ENCODE measurements at places on chromosomes 5 and 9. TPM values are rescaled to one million over a fixed set of nuclear protein-coding genes. Genes with fewer than 3 reads are reported as not detected.
A peak's percentile ranks its signal among the peaks of the same experiment; 100 is the strongest.

RARS1 gene
- total RNA-seq, result 78.1 TPM

ELOVL7 gene
- 0.69 TPM for total RNA-seq

LCN9 gene
- not detected for total RNA-seq

ACSL6 gene
- total RNA-seq, result 0.35 TPM

BHMT2 gene
- not detected for total RNA-seq

GADD45G gene
- total RNA-seq, result 2.1 TPM

ST6GALNAC6 gene
- total RNA-seq, result 8.5 TPM

FYB1 gene
- 1.1 TPM for total RNA-seq

NIPAL4 gene
- total RNA-seq, result 1.0 TPM

CCL21 gene
- not detected for total RNA-seq

CEMIP2 gene
- total RNA-seq, result 16.0 TPM

GRXCR2 gene
- not detected for total RNA-seq

GRCh38 chr5:122155546-122155945 lies 26.2 kb downstream of the ZNF474 start:
- H3K4me3 ChIP-seq, result no peak overlapping the region
- H3K36me3 ChIP-seq, result no peaks in the 10 kb centered on the region
- H3K27ac ChIP-seq, result no peak overlapping the region
- no peaks in the 10 kb centered on the region for H3K27me3 ChIP-seq

DNA sequence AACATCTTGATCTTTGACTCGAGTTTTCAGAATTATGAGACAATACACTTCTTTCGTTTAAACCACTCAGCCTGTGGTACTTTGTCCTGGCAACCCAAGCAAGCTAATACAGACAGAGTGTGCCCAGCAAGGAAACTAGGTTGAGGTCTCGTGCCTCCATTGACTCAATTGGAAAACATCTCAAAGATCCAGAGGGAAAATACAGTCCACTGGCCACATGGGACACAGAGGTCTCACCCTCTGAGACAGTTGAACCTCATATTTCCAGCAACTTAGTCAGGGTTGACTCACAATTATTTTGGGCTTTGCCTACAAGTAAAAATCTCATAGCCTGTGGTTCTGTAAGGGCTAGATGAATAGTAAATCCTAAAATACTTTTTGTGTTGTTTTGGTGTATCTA lies 631.5 kb downstream of the MTRR start:
- no peaks in the 10 kb centered on the region for H3K4me1 ChIP-seq
- peak; percentile 33 for DNase-seq
- no peaks in the 10 kb centered on the region for H3K27me3 ChIP-seq
- H3K27ac ChIP-seq, result no peak overlapping the region
- H3K36me3 ChIP-seq, result 0 out of 2 replicates have a peak, but pooled peaks cover 3% of the 10 kb centered on the region

DNA sequence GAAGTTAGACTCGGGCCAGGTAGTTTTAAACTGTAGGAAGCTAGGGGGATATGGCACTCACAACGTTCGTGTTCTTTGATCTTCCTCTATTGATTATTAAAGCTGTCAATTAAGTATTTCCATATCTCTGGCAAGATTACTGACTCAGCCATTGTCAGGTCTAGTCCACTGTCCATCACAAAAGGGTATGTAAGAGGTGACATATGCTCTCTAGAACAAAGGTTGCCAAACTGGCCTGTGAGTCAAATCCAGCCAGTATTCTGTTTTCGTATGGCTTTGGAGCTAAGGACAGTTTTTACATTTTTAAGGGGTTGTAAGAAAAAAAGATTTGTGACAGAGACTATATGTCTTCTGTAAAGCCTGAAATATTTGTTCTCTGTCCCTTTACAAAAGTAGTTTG lies 44.2 kb downstream of the FAXDC2 start:
- H3K27ac ChIP-seq, result no peak overlapping the region
- no peaks in the 10 kb centered on the region for H3K4me1 ChIP-seq
- peaks cover 53% of the 10 kb centered on the region for H3K36me3 ChIP-seq
- H3K4me3 ChIP-seq, result no peak overlapping the region
- H3K27me3 ChIP-seq, result no peaks in the 10 kb centered on the region
- no peak for DNase-seq

- no peak overlapping the region for H3K27ac ChIP-seq
- no peak overlapping the region for H3K4me3 ChIP-seq
- H3K36me3 ChIP-seq, result no peaks in the 10 kb centered on the region
- no peaks in the 10 kb centered on the region for H3K4me1 ChIP-seq
- H3K27me3 ChIP-seq, result no peaks in the 10 kb centered on the region
These were observed 16.5 kb downstream of the DNAI1 start for GRCh38 chr9:34475097-34475496.

- peak overlapping the region; percentile 58 for H3K27ac ChIP-seq
- no peaks in the 10 kb centered on the region for H3K36me3 ChIP-seq
- H3K4me1 ChIP-seq, result peaks cover 22% of the 10 kb centered on the region
- peak overlapping the region; percentile 87 for H3K4me3 ChIP-seq
These were observed 110.0 kb downstream of the PAM start for GRCh38 chr5:102865171-102865509.

- no peaks in the 10 kb centered on the region for H3K4me1 ChIP-seq
- no peaks in the 10 kb centered on the region for H3K27me3 ChIP-seq
- H3K4me3 ChIP-seq, result no peak overlapping the region
- H3K27ac ChIP-seq, result no peak overlapping the region
These were observed 24.6 kb downstream of the PIK3R1 start for GRCh38 chr5:68240202-68240601.

DNA sequence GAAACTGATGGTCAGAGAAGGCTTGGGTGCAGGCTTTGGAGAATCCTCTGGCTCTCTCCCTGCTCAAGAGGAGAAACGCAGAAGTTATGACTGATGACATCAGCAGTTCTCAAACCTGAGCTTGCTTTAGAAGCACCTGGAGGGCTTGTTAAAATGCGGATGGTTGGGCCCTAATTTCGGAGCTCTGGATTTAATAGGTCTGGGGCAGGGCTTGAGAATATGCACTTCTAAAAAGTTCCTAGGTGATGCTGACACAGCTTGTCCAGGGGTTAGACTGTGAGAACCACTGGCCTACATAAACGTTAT lies 26.4 kb downstream of the TBC1D2 start:
- H3K27ac ChIP-seq, result no peak overlapping the region
- H3K4me1 ChIP-seq, result peaks cover 39% of the 10 kb centered on the region
- H3K4me3 ChIP-seq, result no peak overlapping the region
- DNase-seq, result no peak
- 0 out of 2 replicates have a peak, but pooled peaks cover 5% of the 10 kb centered on the region for H3K36me3 ChIP-seq

- no peaks in the 10 kb centered on the region for H3K36me3 ChIP-seq
- H3K4me1 ChIP-seq, result no peaks in the 10 kb centered on the region
- H3K27me3 ChIP-seq, result no peaks in the 10 kb centered on the region
- DNase-seq, result no peak
- no peak overlapping the region for H3K27ac ChIP-seq
These were observed 7.2 kb downstream of the EGFL7 start for GRCh38 chr9:136669791-136670464.

DNA sequence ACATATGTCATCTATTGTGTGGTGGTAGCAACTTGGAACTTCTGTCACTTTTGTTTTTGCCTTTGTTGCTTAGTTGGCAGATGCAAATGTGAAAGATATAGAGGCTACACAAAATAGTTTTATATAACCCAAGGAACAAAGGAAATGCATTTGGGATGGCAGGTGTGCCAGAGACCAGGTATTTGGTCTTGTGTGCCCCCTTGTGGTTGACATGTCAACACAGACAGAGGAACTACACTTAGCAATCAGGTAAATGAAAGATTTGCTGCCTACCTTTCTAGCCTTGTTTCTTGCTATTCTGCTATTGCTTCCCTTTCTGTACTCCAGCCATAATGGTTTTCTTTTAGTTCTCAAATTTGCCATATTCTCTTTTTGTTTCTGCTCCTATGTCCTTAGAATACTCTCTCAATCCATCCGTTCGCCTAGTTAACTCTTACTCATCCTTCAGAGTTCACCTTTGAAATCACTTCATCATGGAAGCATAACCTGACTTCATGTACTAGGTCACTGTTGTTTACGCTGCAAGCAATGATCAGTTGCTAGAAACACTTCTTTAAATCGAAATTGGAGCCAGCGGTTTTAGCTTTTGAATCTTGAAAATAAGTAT lies 119.5 kb downstream of the TRPM3 start:
- no peak overlapping the region for H3K4me3 ChIP-seq
- no peak overlapping the region for H3K27ac ChIP-seq
- no peaks in the 10 kb centered on the region for H3K27me3 ChIP-seq
- no peaks in the 10 kb centered on the region for H3K4me1 ChIP-seq

GRCh38 chr9:137221506-137222111 lies 431 bp downstream of the RNF208 start:
- no peaks in the 10 kb centered on the region for H3K36me3 ChIP-seq
- no peak overlapping the region for H3K27ac ChIP-seq
- no peak for DNase-seq
- H3K4me1 ChIP-seq, result peaks cover 50% of the 10 kb centered on the region

DNA sequence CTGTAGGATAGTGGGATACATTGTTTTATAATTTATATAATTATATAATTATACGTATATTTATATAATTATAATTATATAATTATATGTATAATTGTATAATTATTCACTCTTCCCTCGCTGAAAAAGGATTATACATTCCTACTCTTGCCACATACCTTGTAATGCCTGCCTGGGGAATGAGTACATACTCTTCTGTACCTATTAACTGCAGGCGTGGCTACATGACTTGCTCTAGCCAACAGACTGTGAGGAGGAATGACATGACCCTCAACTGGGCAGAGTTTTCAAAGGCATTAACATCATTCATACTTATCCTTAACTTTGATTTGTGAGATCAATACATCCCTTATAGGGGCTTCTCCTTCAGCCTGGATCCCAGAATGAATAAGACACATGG lies 19.1 kb downstream of the ERMP1 start:
- DNase-seq, result peak; percentile 37
- H3K27ac ChIP-seq, result no peak overlapping the region
- H3K27me3 ChIP-seq, result no peaks in the 10 kb centered on the region
- no peak overlapping the region for H3K4me3 ChIP-seq

GRCh38 chr5:40043916-40044315 lies 619.1 kb upstream of the DAB2 start:
- DNase-seq, result peak; percentile 56
- H3K27me3 ChIP-seq, result no peaks in the 10 kb centered on the region

- no peak overlapping the region for H3K4me3 ChIP-seq
- no peak overlapping the region for H3K27ac ChIP-seq
- peaks cover 12% of the 10 kb centered on the region for H3K4me1 ChIP-seq
These were observed 402.4 kb downstream of the RAB3C start for GRCh38 chr5:58985311-58985710.

GRCh38 chr9:20373263-20373662 lies 249.0 kb downstream of the MLLT3 start:
- H3K4me3 ChIP-seq, result no peak overlapping the region
- H3K27ac ChIP-seq, result no peak overlapping the region
- DNase-seq, result no peak
- H3K36me3 ChIP-seq, result no peaks in the 10 kb centered on the region

DNA sequence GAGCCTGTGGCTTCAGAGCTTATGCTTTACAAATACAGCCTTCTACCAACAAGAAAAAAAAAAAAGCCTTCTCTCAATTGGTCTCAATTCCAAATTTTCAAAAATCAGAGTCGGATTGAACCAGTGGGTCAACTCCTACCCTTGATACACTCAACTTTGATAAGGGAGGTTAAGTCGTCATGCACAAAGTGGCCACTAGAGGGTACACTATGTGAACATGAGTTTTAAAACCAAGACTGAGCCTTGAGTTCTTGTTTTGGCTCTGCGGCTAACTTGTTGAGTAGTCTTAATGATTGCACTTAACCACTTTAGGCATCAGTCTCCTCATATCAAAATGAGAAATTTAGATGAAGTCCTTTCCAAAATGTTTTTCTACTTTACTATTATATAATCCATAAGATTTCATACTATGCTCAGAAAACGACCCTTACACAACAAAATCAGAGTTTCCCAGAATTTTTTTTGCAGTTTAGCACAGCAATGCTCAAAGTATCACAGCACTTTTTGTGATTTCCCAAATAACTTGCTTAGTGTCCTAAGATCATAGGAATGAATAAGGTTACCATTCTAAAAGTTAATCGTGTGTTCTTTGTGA lies 92.9 kb upstream of the MTAP start:
- peak; percentile 73 for DNase-seq
- no peak overlapping the region for H3K4me3 ChIP-seq
- H3K27ac ChIP-seq, result no peak overlapping the region
- H3K4me1 ChIP-seq, result peaks cover 11% of the 10 kb centered on the region
- no peaks in the 10 kb centered on the region for H3K36me3 ChIP-seq
- no peaks in the 10 kb centered on the region for H3K27me3 ChIP-seq

DNA sequence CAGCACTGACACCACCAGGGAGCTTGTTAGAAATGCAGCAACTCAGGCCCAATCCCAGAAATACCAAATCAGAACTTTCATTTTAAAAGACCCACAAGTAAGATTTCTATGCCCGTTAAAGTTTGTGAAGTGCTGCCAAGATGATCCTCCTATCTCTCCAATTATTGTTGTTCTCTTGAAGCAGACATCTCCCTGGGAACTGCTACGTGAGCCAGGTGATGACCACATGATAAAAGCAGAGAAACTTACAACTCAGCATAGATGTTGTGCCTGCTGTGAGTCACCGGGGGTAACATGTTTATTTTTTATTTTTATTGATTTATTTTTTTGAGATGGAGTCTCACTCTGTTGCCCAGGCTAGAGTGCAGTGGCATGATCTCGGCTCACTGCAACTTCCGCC lies 34.4 kb downstream of the GCNT4 start:
- H3K27me3 ChIP-seq, result no peaks in the 10 kb centered on the region
- H3K36me3 ChIP-seq, result no peaks in the 10 kb centered on the region
- H3K27ac ChIP-seq, result no peak overlapping the region
- no peak overlapping the region for H3K4me3 ChIP-seq

GRCh38 chr9:128125580-128126354 lies 1.8 kb downstream of the PTGES2 start:
- H3K36me3 ChIP-seq, result peaks cover 8% of the 10 kb centered on the region
- peaks cover 10% of the 10 kb centered on the region for H3K4me1 ChIP-seq
- DNase-seq, result no peak
- H3K27ac ChIP-seq, result no peak overlapping the region
- H3K27me3 ChIP-seq, result no peaks in the 10 kb centered on the region
- peak overlapping the region; percentile 95 for H3K4me3 ChIP-seq

- no peaks in the 10 kb centered on the region for H3K27me3 ChIP-seq
- peaks cover 52% of the 10 kb centered on the region for H3K4me1 ChIP-seq
- peak overlapping the region; percentile 69 for H3K27ac ChIP-seq
- H3K4me3 ChIP-seq, result no peak overlapping the region
- peak; percentile 92 for DNase-seq
These were observed 117.4 kb upstream of the ELL2 start for GRCh38 chr5:96079075-96079474.

- H3K27ac ChIP-seq, result no peak overlapping the region
- no peaks in the 10 kb centered on the region for H3K36me3 ChIP-seq
- H3K4me3 ChIP-seq, result no peak overlapping the region
- H3K4me1 ChIP-seq, result peaks cover 15% of the 10 kb centered on the region
- DNase-seq, result peak; percentile 79
These were observed 95.9 kb downstream of the UGCG start for GRCh38 chr9:111992523-111992922.

Data from PC-3 (cell line).